NCI-H460 (cell line): ENCODE measurements at places on chromosomes 5 and 9.

DNA sequence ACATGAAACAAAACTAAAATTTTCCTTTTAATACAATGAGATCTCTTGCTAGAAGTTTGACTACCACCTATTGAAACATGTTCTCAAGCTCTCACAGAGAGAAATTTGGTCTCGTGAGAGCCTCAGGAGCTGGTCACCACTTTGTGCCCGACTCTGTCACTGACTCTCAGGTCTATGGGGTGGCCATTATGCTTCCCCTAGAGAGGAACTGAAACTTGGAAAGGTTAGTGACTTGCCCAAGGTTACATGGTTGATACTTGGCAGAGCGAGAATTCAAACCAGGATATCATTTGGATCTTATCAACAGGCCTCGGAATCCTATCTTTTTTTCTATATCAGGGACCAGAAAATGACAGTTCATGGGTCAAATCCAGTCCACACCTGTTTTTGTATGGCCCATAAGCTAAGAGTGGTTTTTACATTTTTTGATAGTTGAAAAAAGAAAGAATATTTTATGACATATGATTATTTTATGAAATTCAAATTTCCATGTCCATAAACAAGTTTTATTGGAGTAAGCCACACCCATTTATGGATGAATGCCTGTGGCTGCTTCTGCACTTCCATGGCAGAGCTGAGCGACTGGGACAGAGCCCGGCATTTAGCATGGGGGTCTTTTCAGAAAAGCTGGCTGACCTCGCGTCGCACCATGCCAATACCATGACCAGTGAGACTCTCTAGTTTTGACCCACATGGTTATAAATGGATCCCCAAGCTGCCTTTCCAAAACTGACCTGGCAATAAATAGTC lies 44.8 kb upstream of the EQTN start:
- no peak for DNase-seq

GRCh38 chr5:137858223-137858916 lies 9.3 kb upstream of the MYOT start:
- DNase-seq, result no peak

DNA sequence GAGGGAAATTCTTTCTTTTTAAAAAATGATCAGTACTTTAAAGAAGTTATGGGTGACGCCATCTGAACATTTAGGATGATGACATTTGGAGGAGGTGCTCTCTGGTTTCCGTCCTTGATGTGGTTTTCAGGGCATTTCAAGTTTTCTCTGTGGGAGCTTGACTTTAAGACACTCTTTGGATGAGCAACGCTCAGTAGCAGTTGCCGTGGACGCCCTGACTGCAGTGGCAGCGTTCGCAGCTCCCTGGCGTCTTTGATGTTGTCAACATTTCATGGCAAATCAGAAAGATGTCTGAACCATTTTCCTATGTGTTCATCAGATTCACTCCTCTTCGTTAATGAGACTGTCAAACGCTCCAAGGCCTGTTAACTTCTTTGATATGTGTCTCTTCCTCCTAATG lies 86.1 kb downstream of the ZNF354C start:
- no peak for DNase-seq

DNA sequence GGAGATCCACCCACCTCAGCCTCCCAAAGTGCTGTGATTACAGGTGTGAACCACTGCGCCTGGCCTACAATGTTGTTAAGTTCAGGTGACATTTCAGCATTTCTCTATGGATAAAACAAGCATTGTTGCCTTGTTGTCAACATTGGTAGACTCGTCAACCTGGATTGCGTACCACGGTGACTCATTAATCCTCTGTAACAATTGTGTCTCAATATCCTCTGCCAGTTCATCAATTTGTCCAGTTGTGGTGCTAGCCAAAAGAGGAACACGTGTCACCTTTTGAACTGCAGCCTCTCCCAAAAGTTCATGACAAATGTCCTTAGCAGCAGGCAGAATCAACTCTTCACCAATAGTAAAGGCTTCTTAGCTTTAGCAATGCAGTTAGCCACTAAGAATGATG lies 46.3 kb upstream of the LARP1 start:
- DNase-seq, result no peak

DNA sequence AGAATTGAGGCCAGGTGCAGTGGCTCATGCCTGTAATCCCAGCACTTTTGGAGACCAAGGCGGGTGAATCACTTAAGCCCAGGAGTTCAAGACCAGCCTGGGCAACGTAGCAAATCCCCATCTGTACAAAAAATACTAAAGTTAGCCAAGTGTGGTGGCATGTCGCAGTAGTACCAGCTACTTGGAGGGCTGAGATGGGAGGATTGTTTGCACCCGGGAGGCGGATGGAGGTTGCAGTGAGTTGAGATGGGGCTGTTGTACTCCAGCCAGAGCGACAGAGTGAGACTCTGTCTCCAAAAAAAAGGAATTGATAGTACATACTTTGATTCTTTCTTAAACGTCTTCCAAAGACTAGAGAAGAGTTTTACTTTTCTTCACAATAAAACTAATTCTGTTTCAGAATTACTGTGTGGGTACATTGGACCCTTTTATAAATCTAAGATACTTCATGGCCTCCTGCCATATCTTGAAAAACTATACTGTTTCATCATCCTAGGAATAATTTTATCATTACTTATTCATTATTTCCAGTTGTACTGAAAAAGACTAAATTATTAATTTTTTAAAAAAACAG lies 132.0 kb upstream of the GRHPR start:
- no peak for DNase-seq

DNA sequence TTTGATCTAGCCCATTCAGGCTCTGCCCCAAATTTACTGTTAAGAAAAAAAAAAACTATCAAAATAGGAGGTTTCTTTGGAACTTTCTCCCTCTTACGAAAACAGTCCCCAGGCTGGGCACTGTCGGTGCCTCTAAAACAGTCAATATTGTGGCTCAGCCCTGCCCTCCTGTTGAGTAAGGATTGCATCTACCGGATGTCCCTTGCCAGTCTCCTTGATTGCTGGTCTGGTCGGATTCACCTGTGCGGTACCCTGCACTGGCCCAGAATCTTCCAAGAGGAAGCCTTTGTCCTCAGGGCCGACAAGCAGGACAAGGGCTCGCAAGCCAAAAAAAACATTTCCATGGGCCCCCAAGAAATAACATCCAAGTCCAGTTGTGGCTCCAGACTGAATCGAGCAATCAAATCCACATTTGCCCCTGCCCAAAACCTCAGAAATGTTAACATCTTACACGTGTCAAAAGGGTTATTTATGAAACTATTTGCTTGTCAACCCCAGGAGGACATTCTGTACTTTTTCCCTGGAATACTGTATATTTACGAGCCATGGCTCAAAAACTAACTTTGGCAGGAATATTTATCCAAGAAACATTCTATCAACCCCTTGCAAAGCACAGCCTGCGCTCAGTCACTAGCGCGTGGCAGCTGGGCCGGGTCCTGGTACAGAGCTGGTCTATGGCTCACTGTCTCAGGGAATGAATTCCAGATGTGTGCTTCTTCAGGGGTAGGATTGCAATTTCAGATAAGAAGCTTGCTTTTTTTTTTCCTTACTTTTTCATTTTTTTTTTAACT lies 129.2 kb upstream of the ADRA1B start:
- DNase-seq, result no peak

DNA sequence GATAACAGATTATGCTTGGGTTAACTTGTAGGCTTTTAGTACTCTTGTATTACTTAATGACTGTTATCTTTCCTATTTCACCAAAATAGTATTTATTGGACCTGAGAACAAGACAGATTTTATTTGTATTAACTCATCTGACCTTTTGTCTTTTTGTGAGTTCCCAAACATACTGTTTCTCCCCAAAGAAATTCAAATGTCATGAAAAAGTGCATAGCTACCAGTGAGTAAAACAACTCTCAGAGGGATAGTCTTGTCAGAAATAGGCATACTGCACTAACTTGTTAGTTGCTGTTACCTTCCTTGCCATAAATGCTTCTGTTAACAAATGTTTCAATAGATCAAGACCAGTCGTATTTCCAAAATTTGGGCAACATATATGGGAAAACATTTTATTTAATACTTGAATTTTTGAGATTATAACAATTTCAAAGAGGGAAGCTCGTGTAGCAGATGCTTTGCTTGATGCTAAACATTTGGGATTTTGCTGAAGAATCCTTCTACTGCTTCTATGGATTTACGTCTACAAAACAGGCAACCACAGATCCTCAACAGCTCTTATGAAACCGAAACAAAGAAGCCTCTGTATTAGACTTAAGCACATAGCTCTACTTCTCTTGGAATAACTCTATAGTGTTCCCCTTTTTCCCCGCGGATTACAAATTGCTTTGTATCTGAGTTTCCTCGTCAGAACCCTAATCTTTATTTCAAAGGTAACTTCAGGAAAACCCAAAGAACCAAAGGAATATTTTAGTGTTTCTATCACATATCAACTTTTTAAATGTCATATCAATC lies 248.8 kb downstream of the MCTP1 start:
- no peak for DNase-seq

DNA sequence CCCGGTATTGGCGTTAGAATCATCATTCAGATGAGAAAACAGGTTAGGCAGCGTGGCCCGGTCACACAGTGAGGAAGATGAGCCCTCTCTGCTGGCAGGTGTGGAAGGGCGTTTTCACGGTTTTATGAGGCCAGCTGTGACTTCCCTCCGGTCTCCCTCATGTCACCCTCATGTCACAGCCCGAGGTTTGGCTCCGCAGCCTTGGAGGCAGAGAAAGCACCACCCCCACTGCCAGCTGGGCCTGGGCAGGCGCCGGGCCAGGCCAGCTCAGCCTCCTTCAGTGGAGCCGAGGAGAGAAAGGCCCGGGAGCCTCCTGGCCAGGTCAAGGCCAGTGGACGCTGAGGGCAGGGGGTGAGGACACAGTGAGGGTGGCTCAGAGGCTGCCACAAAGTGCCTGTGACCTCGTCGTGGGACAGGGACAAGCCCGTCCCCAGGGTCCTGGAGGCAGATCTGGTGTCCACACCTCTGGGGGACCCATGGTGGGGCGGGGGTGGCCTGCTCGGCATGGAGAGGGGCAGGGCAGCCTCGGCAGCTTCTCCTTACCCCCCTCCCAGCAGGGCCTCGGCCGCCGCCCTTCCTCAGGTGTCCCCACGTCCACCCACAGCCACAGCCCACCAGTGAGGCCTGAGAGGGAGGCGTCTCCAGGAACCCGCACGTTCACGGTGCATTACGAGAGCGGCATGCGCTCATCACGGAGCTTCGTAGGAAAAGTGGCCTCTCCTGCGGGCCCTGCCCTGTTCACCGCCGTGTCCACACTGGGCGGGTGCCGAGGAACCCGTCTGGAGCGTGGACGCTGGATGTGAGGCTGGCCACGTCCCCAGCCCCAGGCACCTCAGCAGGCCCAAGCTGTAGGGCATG lies 32.2 kb downstream of the EXD3 start:
- DNase-seq, result no peak

- no peak for DNase-seq
Observed at GRCh38 chr5:143147383-143147782, 256.1 kb downstream of the NR3C1 start.

DNA sequence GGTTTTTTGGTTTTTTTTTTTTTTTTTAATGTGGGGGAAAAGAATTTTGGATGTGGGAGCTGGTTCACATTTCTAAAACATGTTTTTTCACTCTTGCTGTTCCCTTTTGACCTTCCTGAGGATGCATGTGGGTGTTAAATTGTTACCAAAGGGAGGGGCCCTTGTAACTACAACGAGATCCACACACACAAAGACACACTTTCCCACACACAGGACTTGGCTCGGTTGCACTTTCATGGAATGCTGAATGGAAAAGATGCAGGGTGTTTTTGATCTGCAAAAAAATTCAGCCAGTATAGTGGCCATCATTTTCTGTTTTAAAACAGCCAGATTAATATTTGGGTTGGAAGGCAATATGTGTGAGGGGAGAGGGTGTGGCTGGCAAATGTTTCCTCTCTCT lies 576.9 kb downstream of the EBF1 start:
- no peak for DNase-seq

DNA sequence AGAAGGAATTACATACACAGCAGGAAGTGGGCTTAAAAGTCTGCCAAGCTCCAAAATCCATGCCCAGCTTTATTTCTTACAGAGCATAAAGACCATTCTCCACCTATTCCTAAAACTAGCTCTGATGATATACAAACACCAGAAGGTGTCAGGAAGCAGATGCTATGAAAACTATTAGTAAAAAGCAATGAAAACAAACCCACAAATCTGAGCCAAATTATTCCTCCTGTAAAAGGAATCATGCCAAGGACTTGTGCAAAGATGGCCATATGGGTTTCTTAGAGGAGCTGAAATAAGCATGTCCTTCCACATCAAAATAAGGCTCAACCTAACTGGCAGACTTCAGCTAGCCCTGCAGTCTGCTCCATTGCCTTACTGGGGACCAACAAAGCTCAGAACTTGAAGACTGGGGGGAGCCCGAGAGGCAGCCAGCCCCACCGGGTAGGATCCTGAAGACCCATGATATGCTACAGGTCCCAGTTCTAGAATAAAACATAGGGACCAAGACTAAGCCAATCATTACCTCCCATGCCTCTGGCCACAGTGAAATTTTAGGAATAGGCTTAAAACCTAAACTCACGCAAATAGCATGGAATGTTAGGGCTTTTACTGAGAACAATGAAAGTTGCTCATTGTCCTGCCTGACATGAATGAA lies 42.8 kb upstream of the GABRP start:
- DNase-seq, result no peak

DNA sequence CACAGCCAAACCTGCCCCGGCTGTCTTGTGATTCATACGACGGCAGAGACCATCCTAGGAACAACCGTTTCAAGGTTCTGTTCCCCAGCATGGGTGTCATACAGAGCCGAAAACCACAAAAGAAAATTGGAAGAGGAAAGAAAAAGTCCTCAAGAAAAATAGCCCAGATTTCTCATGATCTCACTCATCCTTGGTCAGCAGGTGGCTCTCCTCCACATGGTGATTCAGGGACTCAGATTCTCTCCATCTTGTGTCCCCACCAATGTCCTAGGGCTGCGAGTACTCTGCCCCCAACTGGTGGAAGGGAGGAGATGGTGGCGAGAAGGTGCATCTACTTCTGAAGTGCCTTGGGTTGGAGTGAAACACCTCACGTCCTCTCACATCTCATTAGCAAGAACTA lies 25.6 kb downstream of the PDZD2 start:
- peak; percentile 27 for DNase-seq

- DNase-seq, result no peak
Observed at GRCh38 chr5:10195301-10195700, 54.4 kb downstream of the ATPSCKMT start.

DNA sequence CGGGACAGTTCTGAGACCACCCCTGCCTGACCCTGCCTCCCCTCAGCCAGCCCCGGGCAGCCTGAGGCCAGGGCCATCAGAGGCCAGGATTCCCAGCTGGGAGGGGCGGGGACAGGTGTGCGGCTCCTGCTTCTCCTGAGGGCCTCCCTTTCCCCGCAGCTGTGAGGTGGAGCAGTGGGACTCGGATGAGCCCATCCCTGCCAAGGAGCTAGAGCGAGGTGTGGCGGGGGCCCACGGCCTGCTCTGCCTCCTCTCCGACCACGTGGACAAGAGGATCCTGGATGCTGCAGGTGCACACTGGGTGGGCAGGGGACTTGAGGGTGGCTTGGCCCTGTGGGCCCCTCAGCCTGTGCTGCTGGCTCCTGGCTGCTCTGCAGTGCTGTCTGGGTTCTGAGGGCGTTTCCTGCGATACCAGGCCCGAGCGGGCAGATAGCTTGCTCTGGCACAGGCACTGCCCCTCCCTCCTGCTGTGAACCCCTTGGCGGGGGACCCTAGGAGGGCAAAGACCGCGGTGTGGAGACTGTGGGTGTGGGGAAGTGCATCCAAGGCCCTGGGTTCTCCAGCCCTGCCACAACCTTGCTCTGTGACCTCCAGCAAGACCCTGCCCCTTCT lies 2.3 kb downstream of the GRHPR start:
- DNase-seq, result no peak

GRCh38 chr9:105355781-105356180 lies 92.1 kb upstream of the FSD1L start:
- peak; percentile 11 for DNase-seq

- no peak for DNase-seq
Observed at GRCh38 chr9:7944572-7944971, 145.0 kb upstream of the DMAC1 start.

- no peak for DNase-seq
Observed at GRCh38 chr5:176918613-176919012, 19.5 kb upstream of the HK3 start.
